ENCODE measurements at places on chromosomes 7 and 10.

DNA sequence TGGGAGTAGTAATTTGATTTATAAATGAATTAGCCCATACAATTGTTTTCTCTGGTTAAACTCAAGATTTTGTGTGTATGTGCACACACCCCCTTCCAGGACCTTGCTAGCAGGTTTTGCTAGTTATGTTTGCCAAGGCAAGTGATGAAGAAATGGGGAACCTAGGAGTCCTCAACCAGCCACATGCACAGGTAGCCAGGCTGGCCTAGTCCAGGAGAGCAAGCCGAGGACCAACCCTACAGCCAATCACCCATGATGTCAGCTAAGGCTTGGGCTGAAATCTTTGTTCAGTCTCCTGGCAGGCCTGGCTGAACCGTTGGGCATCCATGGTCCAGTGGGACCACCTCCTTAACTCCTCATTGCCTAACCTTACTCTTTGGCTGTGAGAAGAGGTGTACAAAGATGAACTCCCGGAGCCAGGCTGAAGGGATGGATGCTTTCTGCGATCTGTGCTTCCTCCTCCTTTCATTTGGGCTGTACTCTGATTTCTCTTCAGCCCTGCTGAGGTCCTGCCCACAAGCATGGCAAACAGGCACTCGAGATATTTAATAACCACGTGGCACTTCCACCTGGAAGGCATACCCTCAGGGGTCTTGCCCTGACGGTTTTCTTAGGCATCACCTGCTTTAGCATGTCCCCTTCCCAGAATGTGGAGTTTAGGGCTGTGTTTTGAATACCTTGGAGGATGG is 22.1 kb downstream of the HNRNPA2B1 start:
- DNase-seq, result no peak

- no peak for DNase-seq
Measured at GRCh38 chr10:36367362-36367761, 725.3 kb upstream of the FZD8 start.

GRCh38 chr10:78798976-78799730 is 269.6 kb upstream of the ZMIZ1 start:
- no peak for DNase-seq

DNA sequence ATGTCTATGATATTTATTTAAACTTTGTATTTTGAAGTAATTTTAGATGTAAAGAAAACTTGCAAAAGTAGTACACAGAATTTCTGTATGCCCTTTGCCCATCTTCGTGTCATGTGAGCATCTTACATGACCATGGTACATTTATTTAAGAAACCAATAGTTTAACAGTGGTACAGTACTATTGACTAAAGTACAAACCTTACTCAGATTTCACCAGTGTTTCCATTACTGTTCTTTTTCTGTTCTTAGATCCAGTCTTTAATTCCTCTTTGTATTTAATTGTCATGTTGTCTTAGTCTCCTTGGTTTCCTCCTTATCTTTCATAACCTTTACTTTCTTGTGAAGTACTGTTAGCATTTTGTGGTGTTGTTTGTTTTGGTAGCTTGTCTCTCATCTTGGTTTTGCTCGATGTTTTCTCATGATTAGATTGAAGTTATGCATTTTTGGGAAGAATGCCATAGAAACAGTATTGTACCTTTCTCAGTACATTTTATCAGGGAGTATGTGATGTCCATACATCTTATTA is 24.1 kb downstream of the TAX1BP1 start:
- DNase-seq, result no peak

GRCh38 chr10:86229811-86230556 is 136.6 kb downstream of the GRID1 start:
- DNase-seq, result no peak

- DNase-seq, result no peak
Measured at GRCh38 chr7:3349126-3349525, 48.1 kb downstream of the SDK1 start.
